ENCODE measurements at places on chromosomes 12 and 14.

- peak; percentile 74 for DNase-seq
Measured at GRCh38 chr14:94136575-94137331, 7.3 kb upstream of the IFI27L2 start.

- no peak for DNase-seq
Measured at GRCh38 chr14:90632871-90633270, 183.4 kb downstream of the TTC7B start.

- DNase-seq = peak; percentile 36
Measured at GRCh38 chr14:102593061-102593824, 794 bp downstream of the RCOR1 start.

- no peak for DNase-seq
Measured at GRCh38 chr12:118574288-118574687, 197.9 kb downstream of the SUDS3 start.

DNA sequence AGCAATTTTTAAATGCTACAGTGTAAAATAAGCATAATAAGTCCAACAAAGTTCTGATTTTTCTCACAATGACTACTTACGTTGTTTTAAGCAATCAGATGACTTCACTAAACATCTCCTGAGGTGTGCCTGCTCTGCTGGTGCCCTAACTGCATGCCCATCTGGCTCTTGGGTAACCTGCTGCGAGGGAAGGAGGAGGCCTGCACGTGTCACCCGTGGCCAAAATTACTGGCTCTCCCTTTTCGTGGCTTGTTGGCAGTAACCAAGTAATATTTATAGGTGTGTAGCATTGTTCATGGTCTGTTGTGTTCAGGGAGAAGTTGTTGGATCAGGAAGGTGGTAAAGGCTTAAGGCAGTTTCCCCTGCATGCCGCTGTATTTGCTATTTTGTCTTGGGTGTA, 6.3 kb upstream of the NFKBIA start:
- DNase-seq = no peak

- DNase-seq = peak; percentile 11
Measured at GRCh38 chr14:102392506-102392905, 29.8 kb downstream of the TECPR2 start.

DNA sequence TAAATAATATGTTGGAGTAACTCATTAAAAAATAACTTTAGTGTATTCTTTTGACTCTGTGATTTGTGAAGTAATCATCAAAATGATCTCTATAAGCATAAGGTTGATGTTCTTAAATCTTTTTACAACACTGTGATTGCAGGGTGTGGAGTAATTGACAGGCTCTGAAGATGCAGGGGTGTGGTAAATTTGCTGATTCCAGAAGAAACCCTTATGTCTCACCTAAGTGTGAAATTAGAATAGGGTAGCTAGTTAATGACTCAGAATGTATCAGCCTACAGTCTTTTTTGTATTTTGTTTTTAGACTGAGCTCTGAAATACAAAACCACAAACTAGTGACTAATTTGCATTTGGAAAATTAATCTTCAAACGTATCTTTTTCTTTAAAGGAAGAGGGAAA, 5.9 kb downstream of the PRPF39 start:
- peak; percentile 48 for DNase-seq

- no peak for DNase-seq
Measured at GRCh38 chr12:129195081-129195480, 341.8 kb downstream of the GLT1D1 start.

DNA sequence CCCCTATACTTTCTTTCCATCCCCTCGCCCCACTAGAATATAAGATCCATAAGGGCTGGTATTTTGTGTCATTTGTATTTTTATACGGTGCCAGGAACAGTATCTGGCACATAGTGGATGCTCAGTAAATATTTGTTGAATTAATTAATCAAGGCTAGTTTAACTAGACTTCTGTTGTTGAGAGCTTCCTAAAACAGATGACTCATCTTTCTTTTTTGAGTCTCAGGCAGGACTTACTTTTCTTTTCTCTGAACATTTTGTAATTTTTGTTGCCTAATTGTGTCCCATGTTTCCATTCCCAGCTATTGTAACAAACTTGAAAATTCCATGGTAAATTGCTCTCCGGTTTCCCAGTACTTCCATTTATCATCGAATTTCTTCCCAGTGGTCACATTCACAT, 16.7 kb downstream of the STK38L start:
- no peak for DNase-seq

DNA sequence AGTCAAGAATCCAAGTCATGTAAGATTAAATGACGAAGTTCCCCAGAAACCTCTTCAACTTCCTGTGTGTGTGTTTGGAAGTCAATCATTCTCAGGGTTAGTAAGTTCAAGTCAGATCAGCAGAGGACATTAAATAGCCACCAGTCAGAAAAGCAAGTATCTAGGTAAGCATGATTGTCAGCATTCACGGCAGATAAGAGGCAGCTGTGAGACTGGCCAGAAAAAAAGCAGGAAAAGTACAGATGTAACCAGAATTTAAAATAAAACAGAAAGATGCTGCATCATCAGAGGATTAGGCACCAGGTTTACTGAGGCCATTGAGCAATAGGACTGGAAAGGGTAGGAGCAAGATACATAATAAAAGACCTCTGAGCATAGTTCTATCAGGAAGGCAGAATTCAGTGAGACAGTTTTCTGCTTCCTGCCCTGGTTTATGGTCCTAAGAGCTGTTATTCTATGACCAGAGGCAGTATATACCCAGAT, 606.9 kb downstream of the FSCB start:
- no peak for DNase-seq

GRCh38 chr12:62299617-62300016, 39.4 kb downstream of the USP15 start:
- no peak for DNase-seq

DNA sequence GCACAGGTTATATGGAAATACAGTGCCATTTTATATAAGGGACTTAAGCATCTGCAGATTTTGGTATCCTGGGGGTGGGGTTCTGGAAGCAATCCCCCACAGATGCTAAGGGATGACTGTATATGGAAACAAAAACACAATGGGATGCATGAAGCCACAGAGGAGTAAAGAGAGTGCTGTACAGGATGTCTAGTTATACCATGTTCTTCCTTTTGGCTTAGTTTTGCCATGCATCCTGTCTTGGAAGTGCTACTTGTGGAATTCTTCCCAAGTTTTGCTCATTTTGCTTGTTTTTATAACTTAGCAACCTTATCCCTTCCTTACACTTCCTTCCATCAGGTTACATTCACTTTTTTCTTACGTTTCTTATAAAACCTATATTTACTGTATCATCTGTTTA, 55.6 kb downstream of the TRMT5 start:
- DNase-seq = no peak

DNA sequence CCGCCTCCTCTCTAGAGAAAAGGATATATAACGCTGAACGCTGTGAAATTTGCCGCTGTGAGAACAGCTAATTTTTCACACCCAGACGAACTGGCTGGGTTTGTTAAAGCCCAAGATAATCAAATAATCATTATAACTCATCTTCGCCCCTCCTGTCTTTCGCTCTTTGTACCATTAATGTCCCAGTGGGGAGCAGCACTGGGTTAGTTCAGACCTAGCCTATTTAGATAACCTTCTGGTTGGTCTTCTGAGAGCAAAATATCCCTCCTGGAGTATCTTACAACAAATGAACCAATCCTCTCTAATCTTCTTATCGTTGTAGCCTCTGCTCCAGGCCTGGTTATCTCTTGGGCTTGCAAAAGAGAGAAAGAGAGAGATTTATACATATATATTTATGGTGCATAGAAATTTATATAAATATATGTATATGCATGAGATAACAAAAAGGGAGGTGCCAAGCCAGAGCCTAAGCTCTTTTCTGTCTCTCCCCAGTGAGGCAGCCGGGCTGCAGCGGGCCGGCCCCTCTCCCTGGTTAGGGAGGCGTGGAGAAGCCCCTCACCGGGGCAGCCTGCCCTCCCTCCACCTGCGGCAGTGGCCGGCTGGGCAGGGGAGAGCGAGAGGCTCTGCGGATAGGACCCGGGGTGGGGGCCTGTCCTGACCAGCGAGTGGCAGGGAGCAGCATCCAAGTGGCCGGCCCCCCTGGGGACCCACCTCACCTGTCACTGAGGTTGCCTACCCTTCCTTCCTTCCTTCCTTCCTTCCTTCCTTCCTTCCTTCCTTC, 202.0 kb upstream of the LHX5 start:
- DNase-seq = no peak

DNA sequence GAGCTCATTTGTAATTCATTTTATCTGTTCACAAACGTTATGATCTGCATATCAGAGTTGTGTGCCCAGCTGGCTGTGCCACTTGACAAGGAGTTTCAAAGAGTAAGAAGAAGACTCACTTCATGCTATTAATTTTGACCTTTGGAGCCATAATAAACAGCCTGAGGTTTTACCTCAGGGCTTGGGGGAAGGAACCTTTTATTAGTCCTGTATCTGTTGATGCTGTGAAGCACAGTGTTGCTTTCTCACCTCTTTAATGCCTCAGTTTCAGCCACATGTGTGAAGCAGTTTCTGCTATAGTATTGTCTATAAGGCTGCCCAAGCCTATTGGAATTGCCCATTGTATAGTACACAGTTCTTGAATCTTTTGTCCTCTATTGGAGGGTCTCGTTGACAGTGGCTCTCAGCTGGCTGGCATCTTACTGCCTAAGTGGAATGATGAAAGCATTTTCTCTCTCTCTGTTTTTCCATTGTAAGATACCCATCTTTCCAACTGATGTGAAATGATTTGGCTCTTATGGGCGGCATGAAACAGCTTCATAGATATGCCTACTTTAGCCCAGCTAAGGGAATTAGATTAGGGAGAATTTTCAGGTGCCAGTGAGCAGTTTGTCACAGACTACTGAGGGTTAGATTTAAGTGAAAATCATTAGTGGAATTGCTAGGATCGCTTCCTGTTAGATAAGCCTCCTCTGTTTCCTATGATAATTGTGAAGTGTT, 34.7 kb downstream of the GPATCH2L start:
- DNase-seq = no peak

DNA sequence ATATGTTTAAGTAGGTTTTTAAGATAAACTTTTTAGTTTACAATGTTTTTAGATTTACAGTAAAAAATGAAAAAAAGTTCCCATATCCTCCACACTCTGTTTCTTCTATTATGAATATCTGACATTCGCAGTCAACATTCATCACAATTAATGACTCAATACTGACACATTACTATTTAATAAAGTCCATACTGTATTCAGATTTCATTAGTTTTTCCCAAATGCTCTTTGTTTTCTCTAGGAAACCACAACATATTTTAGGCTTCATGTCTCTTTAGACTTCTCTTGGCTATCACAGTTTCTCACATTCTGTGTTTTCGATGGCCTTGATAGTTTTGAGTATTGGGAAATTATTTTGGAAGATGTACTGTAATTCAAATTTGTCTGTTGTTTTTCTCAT, 399.8 kb downstream of the SLC6A15 start:
- DNase-seq = no peak

- no peak for DNase-seq
Measured at GRCh38 chr14:104474495-104475213, 104.9 kb upstream of the C14orf180 start.

DNA sequence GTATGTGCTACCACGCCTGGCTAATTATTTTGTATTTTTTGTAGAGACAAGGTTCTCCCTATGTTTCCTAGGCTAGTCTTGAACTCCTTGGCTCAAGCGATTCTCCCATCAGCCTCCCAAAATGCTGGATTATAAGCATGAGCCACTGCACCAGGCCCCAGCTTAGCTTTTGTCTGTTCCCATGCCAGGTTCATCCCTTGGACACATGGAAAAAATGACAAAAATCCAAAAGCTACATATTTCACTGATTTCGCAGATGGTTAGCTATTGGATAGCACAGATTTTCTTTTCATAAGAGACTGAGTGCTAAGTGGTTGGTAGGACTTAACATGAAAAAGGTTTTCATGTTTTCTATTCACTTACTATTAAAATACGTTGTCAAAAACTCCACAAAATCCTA, 286.6 kb upstream of the KITLG start:
- no peak for DNase-seq

GRCh38 chr12:99948370-99948769, 36.4 kb downstream of the ANKS1B start:
- no peak for DNase-seq

- DNase-seq = no peak
Measured at GRCh38 chr12:1928439-1929121, 10.1 kb upstream of the CACNA2D4 start.

DNA sequence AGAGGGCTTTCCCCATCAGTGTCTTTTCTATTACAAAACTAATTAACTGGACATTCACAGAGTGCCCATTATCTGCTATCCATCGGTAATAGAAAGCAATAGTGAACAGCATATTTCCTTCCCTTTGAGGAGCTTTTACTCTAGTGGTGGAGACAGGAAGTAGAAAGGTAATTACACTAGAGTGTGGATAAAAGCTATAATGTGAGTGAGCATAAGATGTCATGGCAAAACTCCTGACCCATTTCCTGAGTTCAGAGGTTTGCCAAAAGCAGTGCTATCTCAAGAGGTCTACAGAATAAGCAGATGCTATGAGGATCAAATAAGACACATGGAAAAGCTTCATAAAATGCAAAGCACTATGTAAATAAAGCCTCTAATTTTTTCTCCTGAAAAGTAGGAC, 24.0 kb downstream of the TIMELESS start:
- no peak for DNase-seq

- no peak for DNase-seq
Measured at GRCh38 chr12:1382151-1382550, 212.2 kb downstream of the FBXL14 start.

- DNase-seq = no peak
Measured at GRCh38 chr12:12534975-12535374, 27.7 kb downstream of the DUSP16 start.

GRCh38 chr14:51996148-51996746, 6.9 kb downstream of the RTRAF start:
- DNase-seq = peak; percentile 35

GRCh38 chr14:77622366-77622961, 6.0 kb upstream of the SPTLC2 start:
- no peak for DNase-seq

DNA sequence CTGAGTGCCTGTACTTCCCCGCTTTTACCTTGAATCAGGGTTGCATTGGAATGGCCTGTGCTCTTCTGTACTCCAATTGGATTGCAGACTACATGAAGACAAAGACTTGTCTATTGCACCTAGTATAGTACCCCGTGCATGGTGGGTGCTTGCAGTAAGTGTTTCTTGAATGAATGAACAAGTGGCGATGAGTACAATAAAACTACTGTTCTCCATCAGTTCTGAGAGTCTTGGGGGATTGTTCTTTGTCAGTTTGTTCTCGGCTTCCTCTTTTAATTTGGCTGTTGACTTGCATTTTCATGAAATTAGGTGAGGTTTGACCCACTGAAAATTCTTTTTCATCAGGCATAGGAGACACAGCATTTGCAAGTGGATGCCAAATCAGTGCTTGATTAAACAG, 34.1 kb downstream of the ERH start:
- DNase-seq = no peak

- DNase-seq = peak; percentile 91
Measured at GRCh38 chr12:57844709-57845477, 1.6 kb downstream of the CTDSP2 start.
